Right ventricle myocardium inferior (tissue), 1 donor: ENCODE measurements at places on chromosomes 12 and 14.

- DNase-seq = no peak
Observed at GRCh38 chr14:37027188-37027824, 145.1 kb downstream of the SLC25A21 start.

GRCh38 chr14:91019673-91020072 lies 40.8 kb downstream of the RPS6KA5 start:
- no peak for DNase-seq

GRCh38 chr12:131642771-131643170 lies 68.1 kb upstream of the SFSWAP start:
- no peak for DNase-seq

DNA sequence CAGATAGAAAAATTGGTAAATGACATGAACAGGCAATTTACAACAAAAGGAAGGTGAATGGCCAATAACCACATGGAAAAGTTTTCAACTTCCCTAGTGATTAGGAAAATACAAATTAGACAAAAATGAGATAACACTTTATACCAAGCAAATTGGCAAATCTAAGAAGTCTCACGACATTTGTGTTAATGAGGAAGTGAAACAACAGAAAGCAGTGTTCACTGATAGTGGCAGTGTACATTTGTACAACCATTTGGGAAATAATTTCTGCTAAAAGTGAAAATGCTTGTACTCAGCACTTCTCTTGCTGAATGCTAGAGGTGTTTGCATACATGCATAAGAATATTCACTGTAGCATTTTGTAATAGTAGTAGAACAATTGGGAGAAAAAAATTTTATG lies 126.6 kb downstream of the LLPH start:
- no peak for DNase-seq

DNA sequence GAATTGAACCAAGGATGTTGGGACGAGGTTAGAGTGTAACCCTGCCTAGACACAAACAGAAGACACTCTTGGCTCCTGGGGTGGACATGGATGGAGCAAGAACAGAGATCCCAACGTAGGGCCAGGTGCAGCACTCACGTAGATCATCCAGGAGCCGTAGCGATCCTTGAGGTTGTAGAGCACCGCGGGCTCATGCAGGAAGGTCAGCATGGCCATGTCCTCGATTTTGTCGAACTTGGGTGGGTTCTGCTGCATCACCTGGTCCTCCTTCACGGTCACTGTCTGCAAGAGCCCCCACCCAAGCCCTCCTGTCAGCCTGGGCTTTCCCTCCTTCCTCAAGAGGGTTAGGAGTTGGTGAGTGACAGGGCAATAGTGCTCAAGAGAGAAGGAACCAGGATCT lies 2.5 kb downstream of the MYH7 start:
- no peak for DNase-seq

DNA sequence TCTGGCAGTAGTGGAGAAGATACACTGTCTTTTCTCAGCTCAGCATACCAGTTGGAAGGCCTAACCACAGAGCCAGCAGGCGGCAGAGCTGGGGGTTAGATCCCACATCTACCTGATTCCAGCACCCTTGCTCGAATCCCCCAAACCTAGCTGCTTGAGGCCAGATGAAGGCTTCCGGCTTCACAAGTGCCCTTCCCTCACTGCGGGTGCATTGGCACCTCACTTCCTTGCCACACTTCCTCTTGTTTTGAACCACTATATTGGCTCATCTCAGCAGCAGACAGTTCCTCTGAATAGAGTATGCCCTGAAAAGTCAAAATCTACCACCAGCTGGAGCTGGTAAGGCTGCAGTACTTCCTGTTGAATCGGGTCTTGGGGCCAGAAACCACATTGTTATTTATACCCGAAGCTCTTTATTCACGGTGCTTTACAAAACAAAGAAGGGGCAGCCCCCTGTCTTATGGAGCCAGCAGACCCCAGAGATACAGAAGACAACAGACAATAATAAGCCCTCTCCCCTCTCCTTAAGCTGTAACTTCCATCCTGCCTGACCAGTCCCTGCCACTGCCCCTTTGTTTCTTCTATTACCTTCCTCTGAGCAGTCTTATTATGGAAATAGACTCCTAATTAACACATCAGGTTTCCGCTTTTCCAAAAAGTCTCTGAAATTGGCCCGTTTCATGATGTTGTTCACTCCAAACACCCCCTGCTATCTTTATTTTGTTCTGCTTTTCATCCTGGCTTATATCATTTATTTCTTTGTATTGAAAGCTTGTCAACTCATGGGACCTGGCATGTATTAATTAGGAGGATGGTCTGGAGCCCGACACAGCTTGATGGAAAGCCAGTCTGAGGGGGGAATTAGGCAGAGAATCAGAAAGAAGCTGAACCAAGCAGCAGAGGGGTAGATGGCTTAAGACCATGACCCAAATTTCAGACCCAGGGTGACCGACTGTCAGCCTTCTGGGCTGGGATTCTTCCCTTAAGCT lies 233.5 kb downstream of the EFCAB11 start:
- peak; percentile 80 for DNase-seq

DNA sequence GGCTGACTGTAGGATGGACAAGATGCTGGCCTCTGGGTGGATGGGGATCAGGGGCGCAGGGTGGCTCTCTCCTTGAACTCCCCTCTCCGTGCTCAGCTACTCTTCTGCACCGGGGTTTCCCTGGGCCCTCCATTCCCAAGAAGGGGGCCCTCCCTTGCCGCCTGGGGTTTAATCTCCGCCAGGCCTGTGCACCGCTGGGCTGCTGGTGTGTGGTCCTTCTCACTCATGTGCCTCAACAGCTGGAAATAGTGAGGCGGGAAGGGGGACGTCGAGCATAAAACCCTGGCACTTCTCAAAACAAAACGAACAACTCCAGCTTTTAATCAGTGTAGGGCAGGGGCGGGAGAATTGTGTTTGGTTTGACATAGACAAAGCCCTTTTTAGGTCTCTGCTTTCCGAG lies 19.0 kb upstream of the SMOC1 start:
- no peak for DNase-seq

DNA sequence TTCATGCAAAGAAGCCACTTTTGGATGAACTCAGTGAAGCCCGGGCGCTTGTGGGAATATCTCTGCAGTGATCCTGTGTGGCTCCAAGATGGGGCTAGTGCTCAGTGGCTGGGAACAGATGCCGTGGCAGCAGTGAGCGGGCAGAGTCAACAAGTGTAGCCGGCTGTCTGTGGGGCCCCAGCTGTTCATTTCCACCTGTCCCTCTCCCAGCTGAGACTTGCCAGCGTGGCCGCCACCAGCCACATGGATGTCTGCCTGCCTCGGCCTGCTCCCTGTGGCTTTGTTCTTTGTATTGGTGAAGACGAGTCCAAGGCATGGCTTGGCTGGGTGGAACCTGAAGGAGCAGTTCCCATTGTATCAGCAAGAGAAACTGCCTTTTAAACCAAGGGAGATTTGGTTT lies 77.3 kb downstream of the NOS1 start:
- no peak for DNase-seq

DNA sequence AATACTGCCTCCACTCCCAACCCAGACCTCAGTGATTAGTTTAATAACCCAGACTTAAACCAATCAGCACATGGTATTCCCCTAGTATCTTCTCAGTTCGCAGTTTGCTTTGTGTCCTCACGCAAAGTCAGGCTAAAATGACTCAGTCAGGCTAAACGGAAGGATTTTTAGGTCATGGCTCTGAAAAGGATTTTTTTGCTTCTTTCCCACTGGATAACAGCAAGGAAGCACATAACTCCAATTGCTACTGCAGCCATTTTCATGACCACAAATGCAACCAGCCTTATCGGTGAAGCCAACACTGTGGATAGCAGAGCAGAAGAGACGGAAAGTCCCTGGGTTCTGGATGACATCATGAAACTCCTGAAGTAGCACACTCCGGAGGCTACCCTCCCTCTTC lies 67.7 kb downstream of the ZC3H14 start:
- DNase-seq = no peak

GRCh38 chr12:72792889-72793288 lies 520.7 kb downstream of the TRHDE start:
- DNase-seq = no peak

- DNase-seq = no peak
Observed at GRCh38 chr12:64332938-64333337, 57.6 kb downstream of the C12orf56 start.

GRCh38 chr14:78848234-78848820 lies 678.2 kb downstream of the NRXN3 start:
- no peak for DNase-seq

DNA sequence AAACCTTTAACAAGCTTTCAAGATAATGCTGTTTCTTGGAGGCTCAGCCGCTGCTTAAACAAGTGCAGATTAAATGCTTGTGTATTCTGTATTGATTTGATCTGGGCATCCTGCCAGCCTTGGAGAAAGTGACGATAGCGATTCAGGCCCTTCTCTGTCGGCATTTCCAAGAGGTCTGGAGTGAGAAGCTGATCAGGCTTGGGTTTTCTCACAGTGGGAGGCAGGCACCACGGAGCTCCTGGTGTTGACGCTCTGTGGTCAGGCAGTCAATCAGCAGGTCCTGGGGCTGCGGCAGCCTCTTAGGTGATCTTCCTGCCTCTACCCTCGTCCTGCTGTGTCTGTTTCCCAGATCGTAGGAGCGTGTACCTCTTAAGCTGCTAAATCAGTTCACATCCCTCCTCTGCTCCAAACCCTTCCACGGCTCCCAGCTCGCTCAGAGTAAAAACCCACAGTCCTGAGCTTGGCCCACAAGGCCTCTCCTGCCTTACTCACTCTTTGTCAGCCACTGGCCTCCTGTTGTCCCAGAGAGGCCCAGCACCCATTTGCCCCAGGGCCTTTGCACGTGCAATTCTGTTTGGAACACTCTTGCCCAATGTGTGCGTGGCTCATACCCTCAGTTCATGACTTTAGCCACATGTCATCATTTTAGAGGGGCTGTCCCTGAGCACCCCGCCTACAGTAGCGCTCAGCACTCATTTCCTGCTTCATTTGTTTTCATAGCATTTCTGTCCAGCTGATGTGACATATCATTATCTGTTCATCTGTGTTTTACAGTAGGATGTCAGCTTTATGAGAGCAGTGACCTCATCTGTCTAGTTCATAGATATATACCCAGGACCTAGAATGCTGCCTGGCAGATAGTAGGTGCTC lies 155.4 kb downstream of the AACS start:
- no peak for DNase-seq
